ENCODE measurements at places on chromosomes 4 and X.

GRCh38 chr4:112521123-112522023 lies 5.4 kb upstream of the NEUROG2 start:
- peak; percentile 2 for DNase-seq

GRCh38 chr4:98749206-98749605 lies 90.8 kb upstream of the TSPAN5 start:
- no peak for DNase-seq

DNA sequence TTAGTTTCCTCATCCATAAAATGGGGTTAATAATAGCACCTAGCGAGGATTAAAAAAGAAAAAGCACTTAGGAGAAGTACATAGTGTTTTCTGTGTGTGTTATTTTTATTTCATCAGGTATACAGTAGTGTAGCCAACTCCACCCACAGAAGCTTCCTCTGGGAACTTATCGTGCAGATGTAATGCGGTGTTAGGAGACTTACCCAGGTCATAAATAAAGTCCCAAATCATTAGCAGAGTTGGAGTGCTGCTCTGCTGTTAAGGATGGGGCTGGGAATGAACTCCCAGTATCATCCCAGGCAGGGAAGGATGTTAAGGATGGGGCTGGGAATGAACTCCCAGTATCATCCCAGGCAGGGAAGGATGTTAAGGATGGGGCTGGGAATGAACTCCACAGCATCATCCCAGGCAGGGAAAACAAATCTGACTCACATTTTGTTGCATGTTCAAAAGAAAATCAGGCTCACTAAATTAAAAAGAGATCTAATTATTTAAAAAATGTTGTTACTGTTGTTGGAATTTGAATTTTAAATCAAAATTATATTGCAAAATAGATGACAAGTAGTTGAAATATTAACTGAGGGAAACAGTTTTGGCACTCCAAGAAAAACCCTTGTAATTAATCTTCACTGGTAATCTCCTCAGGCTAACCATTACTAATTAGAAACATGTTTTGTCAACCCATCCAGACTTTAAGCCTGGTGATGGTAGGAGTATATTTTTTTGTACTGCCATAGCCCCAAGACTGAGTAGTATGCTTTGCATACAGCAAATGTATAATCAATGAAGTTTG lies 10.2 kb upstream of the SFRP2 start:
- DNase-seq, result no peak

- DNase-seq, result no peak
Observed at GRCh38 chr4:73258436-73258685, 237 bp downstream of the ANKRD17 start.

DNA sequence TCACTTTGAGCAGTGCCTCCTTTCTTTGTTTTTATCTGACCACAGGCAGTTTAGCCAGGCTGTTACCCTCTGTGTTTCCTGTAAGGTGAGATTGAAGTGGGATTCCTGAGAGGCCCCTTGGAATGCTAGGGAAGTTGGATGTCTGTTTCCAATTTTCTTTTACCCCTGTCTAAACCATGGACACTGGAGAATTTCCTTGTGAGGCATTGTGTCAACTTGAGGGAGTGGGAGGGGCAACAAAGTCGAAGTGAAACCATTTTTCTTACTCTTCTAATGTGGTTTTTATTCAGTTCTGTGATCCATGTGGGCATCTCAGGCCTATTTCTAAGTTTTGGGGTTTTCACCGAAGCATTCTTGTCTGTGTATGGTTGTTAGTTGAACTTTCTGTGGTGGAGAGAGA lies 296.1 kb upstream of the UGT8 start:
- DNase-seq, result no peak

- no peak for DNase-seq
Observed at GRCh38 chr4:141645611-141646340, 9.4 kb downstream of the IL15 start.

GRCh38 chrX:103607364-103608305 lies at the start of gene TCEAL3:
Gene TCEAL3 (plus strand): TSS chrX:103607963. CDS start chrX:103609065, 1,102 bp downstream.
- DNase-seq, result peak; percentile 42

DNA sequence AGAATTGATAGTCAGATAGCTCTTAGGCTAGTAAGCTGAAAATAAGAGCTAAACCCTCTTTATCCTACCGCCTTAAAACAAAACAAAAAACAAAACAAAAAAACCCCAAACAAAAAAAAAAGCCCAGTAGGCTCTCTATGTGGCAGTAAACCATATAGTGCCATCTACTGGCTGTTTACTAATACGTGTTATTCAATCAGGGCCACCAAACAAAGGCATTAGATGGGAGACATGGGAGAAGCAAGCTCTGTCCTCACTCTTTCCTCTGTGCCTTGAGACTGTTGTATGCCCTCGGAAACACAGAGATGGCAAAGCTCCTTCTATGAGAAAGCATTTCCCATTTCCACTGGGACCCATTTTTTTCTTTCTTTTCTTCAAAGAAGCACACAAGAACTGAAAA lies 148.8 kb upstream of the MID1 start:
- no peak for DNase-seq

DNA sequence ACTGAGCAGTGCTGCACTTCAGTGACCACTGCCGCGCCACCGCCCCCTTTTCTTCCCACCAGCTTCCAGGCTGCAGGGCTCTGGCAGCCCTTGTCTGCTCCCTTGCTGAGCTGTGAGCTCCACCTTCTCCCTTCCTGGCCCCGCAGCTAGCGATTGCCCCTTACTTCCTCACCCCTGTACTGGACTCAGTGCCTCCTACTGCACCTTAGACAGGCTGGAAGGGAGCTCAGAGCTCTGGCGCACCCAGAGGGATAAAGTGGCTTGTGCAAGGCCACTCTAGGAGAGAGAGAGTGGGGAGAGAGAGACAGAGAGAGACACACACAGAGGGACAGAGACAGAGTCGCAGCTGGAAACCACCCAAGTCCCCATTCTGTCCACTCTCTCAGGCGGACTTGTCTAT lies 6.0 kb downstream of the RASL11B start:
- no peak for DNase-seq

GRCh38 chr4:47675806-47676205 lies 162.1 kb downstream of the CORIN start:
- no peak for DNase-seq

All from activated naive CD8-positive, alpha-beta T cell treated with anti-CD3 and anti-CD28 coated beads for 36 hours (primary cell).